ENCODE measurements at places on chromosomes 12 and 14.

- DNase-seq: no peak
Observed at GRCh38 chr12:102879144-102879763, 37.8 kb downstream of the PAH start.

DNA sequence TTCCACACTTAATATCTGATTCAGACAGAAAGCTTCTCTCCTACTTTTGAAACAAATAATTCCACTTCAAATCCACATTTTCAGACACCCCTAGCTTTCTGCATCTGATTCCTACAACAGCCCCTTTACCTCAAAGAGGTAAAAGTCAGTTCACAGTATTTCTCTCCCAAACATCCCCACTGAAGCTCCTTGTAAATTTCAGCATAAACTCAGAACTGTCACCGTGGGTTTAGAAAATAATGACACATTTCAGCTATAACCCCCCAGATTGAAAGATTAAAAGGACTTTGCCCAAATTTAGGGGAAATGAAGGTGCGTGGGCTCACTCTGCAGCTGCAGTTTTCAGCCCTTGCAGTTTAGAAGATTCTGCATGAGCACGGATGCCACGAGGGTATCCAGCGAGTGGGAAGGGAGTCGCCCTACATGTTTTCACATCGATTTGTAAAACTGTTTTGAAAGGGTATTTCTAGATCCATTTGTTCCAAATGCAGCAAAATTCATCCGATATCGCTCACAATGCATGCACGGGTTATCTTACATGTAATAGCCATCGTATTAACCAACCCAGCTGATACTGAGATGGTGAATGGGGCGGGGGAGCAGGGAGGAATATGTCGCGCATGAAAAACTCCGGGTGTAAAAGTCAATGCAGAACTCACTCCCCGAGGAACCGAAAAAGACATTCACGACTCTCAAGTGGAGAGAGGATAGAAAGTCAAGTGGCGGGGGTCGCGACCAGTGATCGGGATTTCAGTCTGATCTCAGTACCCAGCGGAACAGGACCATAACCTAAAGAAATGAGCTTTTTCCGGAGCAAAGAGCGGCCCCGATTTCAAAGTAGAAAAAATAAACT, 5.0 kb upstream of the CCND2 start:
- no peak for DNase-seq

DNA sequence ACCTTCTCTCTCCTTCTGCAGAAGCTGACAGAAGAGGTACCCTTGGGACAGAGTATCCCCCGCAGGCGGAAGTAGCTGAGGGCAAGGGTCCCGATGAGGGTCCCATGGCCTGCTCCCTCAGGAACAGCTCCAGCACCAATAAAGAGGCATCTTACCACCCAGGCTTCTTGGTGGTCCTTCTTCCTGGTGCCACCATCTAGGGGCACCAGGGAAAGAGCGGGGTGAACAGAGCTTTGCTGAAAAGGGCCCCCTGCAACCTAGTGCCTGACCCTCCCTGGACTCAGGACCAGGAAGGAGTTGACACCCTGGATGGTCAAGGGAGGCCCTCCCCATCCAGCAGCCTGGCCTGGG, 591 bp upstream of the IRF9 start:
- DNase-seq: no peak

DNA sequence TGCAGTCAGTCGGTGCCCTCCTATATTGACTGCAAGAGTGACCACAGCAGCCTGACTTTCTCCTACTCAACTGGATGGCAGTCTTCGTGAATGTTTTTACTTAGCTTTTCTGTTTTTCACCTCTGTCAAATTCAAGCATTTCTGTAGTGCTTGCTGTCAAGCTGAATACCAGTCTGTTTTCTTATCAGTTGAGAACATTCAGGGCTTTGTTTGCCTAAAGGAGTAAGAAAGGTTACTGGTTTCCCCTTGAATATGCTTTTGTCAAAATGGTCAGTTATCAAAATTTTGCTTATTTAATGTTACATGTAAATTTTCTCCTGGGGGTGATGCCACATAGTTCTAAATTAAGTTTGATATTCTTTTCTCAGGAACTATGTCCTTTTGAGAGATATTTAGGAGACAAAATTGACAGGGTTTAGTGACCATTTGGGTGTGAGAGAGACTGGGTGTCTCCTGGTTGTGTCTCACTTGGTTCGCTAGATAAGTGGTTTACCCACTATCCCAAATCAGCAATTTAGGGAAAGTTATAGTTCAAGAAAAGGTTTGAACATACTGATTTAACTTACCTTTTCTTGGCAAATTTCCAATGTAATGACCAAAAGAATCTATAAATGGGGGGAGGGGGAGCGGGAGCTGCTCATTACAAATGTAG, 366.3 kb downstream of the TMTC2 start:
- no peak for DNase-seq

DNA sequence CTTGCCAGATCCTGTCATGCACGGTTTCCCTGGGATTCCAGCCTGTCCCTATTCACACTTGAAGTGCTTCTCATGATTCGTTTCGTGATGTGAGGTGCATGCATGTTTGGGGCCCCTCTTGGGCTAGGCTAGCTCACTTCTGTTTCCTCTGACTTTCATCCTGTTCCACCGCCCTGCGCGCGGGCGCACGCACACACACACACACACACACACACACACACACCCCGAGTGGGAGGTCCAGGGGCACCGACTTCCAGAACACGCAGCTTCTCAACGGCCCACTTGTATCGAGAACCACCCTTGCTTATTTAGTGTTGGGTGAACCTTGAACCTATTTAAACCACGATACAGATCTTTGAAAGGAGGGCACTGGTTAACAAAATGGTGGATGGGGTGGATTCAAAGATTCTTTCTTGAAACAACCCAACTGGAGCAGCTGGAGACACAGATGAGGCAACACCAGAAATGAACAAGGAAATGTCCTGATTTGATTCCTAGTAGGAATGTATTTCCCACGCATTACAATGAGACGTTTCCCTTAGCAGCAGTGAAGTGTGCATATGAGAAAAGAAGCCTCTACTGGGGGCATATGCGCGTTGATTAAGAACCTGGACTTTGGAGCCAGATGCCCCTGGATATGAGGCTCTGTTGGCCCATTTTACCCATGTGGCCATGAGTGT, 16.3 kb downstream of the ELK3 start:
- DNase-seq: no peak

- DNase-seq: no peak
Observed at GRCh38 chr14:102461490-102462338, 47.9 kb downstream of the ANKRD9 start.

DNA sequence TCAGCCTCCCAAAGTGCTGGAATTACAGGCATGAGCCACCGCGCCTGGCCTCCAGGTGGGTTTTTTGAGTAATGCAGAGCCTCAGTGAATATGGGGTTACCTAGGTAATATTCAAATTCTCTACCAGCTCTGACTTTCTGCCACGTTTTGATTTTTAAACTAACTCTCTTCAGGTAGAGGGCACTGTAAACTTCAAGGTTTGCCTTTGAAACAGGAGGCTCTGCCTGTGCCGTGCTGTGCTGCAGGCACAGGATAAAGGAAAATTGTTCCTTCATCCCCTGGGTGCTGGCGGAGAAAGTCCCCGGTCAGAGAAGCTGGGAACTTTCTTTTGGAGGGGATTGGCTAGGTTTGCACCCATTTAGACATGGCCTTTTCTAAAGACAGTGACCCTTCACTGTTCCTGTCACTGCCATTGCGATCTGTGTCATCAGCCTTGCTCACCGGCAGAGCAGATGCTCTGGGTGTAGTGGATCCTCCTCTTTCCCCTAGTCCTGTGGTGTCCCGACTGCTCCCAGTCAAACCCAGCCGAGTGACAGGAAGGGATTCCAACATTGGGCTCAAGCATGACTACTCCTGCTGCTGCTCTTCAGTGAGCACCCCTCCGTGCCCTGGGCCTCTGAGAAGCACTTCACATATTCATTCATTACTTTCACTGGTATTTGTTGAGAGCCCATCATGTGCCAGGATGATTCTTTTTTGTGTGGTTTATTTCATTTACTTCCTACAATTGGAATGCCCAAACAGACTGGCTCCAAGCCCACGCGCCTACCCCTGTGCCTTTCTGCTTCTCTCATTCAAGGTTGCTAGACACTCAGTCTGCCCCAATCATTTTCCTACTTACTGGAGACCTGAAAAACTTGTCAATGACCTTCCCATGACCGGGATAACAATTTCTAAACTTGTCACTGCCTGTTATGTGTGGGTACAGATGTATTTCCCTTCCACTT, 103.6 kb downstream of the TMEM30B start:
- DNase-seq: no peak

GRCh38 chr12:56631790-56632700, 1.9 kb upstream of the BAZ2A start:
- no peak for DNase-seq

DNA sequence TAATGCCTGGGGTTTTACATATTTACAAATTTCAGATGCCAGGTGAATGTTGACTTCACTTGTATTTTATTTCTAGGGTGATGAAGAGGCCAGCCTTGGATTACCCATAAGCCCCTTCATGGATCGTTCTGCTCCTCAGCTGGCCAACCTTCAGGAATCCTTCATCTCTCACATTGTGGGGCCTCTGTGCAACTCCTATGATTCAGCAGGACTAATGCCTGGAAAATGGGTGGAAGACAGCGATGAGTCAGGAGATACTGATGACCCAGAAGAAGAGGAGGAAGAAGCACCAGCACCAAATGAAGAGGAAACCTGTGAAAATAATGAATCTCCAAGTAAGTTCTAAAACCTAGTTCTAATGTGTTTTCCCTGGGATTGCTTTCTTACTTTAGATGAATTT, 41.3 kb upstream of the SLCO1C1 start:
- DNase-seq: no peak

DNA sequence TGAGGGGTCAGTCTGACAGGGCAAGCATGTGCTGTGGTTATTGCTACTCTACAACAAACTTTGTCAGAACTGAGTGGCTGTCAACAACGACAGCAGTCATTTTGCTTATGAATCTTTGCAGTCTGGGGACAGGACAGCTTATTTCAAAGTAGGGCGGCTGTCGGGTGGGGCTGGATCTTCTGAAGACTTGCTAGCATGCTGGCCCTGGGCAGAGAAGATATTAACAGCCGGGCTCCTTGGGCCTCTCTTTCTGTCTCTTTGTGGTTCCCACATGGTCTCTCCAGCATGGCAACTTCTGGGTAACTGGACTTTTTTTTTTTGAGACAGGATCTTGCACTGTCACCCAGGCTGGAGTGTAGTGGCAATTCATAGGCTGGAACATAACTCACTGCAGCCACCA, 33.9 kb upstream of the ALDH2 start:
- no peak for DNase-seq

DNA sequence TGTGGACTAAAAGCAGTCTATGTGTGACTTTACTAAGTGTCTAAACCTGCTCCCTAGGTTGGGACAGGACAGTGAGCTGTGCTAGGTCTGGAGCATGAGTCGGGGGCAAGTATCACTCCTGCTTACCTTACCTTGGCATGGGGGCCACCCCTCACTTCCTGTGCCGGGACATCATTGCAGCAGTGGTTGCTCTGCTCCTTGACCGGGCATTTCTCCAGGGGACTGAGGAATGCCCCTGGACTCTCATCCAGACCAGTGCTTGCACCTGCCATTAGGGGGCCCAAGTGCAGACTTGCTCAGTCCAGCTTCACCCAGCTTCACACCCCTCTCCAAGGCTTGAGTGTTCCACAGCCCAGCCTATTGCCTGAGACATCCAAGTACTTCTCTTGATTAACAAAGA, 84.7 kb upstream of the NELL2 start:
- DNase-seq: no peak

DNA sequence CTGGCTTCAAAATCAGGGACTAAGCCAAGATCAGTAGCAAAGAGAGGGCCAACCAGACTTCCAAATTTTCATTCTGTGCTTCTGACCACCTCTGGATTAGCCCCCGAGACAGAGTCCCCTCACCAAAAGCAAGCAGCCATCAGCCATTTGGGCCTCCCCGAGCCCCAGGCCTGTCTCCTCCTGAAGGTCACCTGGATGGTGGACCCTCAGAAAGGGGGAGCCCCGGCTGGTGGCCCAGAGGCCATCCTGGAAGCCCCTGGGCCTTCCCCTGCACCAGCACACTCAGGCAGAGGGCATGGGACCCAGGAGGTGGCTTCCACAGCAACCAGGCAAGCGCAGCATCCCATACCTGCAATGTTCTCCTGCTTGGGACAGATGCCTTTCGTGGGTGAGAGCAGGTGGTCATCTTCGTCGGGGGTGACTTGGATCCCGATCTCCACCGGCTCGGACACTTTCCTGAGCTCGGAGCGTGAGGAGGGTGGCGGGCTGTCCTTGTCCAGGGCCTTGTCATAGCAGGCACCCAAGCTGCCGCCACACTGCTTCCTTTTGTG, 14.8 kb downstream of the BCL11B start:
- DNase-seq: no peak

- DNase-seq: no peak
Observed at GRCh38 chr12:117518594-117519270, 157.3 kb upstream of the NOS1 start.

- DNase-seq: no peak
Observed at GRCh38 chr12:119842380-119842779, 34.7 kb downstream of the CIT start.

DNA sequence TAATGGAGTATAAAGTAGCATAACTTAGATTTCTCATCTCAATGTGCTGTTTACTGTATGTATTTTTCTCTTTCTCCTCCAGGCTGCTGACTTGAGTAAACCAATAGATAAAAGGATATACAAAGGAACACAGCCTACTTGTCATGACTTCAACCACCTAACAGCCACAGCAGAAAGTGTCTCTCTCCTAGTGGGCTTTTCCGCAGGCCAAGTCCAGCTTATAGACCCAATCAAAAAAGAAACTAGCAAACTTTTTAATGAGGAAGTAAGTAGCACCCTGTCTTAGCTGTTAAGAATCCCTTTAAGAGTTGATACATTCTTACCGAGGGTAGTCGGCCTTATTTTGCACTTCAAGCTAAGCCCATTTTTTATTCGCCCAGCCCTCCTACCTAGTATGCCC, 55.2 kb downstream of the WDR20 start:
- DNase-seq: no peak

DNA sequence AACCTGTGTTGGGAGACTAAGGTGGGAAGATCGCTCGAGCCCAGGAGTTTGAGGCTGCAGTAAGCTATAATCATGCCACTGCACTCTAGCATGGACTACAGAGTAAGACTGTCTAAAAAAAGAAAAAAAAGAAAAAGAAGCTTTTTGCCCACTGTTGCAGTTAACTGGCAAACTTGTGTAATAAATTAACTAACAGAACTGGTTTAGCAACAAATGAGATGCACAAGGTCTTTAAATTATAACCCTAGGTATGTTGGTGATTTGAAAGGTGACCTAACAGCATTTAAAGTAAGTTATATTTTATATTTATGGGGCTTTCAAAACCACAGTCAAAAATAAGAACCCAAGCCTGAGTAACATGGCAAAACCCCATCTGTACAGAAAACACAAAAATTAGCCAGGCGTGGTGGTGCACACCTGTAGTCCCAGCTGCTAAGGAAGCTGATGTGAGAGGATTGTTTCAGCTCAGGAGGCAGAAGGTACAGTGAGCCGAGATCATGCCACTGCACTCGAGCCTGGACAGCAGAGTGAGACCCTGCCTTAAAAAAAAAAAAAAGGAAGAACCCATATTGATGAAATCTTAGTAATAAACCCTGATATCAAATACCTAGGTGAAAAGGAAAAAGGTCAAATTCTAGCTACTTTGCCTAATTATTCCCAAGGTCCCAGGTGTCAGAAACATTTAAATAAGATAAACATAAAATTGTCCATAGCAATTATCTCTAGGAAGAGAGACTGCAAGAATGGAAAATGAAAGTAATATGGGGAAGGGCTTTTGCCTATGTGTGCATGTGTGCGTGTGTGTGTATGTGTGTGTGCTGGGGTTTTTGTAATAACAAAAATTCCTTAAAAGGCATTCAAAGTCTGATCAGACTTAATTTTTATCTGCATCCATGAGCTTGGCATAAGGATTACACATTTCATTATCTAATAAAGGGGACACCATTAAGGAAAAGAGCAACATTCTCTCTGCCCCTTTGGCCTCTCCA, 15.4 kb downstream of the SYNE2 start:
- DNase-seq: no peak

GRCh38 chr12:116556964-116557698, 2.0 kb upstream of the MAP1LC3B2 start:
- DNase-seq: no peak

Data from stimulated activated CD8-positive, alpha-beta memory T cell treated with anti-CD3 and anti-CD28 coated beads, Interleukin-4, amount 100 ng/mL, for 1 hour (primary cell).